ENCODE measurements at places on chromosomes 11 and 22.

GRCh38 chr11:129248618-129249017, 56.5 kb upstream of the ARHGAP32 start:
- no peak for DNase-seq

- no peak for DNase-seq
Observed at GRCh38 chr11:27696961-27697360, 3.3 kb downstream of the BDNF start.

- no peak for DNase-seq
Observed at GRCh38 chr11:110065189-110065588, 28.0 kb upstream of the ZC3H12C start.

DNA sequence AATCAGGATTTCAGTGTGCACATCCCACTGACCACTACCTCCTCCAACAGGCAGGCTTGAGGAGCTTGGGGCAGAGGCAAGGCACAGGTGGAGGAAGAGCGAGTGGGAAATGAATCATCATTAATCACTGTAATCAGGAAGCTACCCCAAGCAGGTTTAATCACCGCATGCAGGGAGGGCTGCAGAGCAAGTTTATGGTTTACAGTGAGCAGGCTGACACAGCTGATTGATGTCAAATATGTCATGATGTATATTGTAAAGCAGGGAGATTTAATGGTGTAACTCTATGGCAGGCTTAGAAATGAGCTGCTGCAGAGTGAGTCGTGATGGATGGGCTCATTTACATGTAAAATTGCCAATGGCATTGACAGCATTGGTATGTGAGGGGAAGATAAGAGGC, 441.0 kb downstream of the NTM start:
- DNase-seq = no peak

- no peak for DNase-seq
Observed at GRCh38 chr11:110356762-110357671, 60.6 kb upstream of the RDX start.

DNA sequence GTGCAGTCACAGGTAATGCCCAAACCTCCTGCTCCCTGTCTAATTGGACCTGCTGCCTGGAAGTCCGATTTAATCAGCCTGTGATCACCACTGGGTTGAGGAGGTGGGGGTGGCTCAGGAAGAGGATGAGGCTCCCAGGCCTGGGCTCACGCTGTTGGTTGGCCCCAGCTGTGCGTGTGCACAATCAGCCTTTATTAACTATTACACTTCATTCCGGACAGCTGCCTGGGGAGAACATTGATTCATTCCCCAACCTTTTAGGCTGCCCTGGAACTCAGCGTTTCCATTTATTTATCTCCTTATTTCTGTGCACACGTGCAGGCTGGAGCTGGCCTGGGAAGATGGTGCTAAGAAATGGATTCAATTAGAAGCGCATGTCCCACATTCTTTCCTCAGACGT, 123.4 kb downstream of the DSCAML1 start:
- no peak for DNase-seq

DNA sequence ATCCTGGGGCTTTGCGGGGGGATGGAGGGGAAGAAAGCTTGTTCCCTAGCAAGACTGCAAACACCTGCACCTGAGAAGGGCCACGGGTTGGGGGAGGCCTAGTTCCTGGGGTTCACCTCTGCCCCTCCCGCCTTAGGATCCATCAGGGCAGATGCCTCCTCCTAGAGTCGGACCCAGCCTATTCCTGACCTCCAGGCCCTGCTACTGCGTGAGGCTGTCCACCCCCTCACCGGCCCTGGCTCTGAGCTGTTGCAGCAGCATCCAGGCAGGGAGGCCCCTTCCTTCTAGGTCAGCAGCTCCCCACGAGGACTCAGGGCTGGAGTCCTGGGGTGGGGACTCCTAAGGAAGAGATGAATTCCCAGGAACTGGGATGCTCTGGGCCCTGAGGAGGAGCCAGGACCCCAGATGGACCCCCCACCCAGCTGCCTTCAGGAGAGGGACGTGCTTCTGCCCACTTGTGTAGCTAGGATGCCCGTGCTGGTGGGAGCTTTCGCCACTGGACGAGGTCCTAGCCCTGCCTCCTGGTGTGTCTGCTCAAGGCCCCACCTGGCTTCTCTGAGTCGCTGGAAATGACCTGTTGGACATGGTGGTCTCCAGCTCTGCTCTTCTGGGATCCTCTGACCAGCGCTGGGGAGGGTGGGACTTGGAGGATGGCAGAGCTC, 10.3 kb downstream of the MRGPRF start:
- no peak for DNase-seq

- no peak for DNase-seq
Observed at GRCh38 chr22:40051322-40051721, 56.6 kb downstream of the FAM83F start.

DNA sequence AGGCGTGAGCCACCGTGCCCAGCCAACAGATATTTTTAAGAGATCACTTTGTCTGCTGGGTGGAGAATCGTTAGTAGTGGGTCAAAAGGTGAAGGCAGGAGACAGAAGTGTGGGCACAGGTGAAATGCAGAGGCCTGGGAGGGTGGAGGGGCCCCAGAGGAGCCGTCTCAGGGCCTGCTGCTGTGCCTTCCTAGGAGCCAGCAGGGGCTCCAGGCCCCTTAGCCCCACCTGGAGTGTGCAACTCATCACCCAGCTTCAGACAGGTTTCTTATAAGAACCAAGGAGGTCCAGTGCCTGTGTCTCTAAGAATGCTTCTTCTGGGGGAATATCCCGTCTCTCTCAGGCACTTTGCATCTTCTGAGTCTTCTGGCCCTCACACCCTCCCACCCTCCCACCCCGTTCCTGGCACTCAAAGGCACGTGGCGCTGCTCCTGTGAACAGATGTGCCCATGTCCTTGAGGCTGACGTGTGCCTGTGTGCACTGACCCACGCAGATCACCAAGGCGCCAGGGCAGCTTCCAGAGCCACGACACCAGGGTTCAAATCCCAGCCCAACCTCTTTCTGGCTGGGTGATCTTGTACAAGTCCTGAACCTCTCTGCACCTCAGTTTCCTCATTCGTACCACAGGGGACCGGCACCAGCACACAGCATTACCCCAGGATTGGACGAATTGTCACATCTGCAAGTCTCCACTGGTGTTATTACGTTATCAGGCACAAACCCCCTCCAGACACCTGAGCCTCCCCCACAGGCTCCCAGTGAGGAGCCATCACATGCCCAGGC, 3.4 kb downstream of the ARSA start:
- no peak for DNase-seq

GRCh38 chr22:42270176-42270509, 310 bp downstream of the TCF20 start:
- peak; percentile 85 for DNase-seq

DNA sequence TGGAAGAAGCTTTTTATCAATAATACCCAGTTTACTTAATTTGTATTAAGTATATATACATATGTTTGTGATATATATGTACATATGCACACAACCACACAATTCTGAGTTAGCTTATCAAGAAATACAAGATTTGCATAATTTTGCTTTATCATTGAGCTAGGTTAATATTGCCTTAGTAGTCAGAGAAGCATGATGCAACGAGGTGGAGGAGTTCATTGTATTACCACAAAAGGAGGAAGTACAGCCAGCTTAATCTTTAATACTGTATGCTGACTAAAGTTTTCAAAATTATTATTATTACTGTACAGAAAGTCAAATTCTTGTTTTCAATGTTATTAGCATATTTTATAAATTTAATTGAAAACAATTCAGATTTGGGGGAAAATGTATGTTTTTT, 278.4 kb upstream of the PDGFD start:
- no peak for DNase-seq

GRCh38 chr22:46531581-46532175, 5.7 kb downstream of the CELSR1 start:
- DNase-seq = no peak

DNA sequence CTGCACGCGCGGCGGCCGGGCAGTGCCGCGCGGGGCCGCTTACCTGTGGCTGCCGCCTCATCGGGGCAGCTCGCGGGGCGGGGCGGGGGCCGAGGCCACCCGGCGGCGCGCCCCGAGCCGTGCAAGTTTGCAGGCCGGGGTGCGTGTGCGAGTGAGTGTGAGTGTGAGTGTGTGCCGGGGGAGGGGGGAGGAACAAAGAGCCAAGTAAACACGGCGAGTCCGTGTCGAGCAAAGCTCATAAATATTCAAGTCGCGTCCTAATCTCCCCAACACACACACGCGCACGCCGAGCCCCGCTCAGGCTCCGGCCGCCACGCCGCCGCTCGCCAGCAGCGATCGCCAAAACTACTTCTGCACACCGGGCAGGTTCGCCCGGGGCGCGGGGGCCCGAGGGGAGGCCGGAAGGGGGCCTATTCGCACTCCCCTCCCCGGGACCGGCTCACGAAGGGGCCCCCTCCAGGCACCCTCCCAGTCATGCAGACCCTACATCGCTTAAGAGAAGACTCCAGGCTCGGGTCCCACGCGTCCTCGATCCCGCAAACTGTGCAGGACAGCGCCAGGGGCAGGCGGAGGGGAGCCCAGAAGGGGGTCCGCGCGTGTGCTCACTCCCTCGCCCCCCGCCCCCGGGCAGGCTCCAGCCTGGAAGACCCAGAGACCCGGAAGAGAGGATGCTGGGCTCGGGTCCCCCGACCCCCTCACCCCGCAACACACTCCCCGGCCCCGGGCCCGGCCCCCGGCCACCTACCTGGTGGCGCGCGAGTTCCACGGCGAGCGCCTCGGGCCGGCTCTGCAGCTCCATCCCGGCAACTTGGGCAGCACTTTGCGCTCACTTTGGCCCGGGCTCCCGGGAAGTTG, 827 bp downstream of the PHF21B start:
- DNase-seq = no peak

DNA sequence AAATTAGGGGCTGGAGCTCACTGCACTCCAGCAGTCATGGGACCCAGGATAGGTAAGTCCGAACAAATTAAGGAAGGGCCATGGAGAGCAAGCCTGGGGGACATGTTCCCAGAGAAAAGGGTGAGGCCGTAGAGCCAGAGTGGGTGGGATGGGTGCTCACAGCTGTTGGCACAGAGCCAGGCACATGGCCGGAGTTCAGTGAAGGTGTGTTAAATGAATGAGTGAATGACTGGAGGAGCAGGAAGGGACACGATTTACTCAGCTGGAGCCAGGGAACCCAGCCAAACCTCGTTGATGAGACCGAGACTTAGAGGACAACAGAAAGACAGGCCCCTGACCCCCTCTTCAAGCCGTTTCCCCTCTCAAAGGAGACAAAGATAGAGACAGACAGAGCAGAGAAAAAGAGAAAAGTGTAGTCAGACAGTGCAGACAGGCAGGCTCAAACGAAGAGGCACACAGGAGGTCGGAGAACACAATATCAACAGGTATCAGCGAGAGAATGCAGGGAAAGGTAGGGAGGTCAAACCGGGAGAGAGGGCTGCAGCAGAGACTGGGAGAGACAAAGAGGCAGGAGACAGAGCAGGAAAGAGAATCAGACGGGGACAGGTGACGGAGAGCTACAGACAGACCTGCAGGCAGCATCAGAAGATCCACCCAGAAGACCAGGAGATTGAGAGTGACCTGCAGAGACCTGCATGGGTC, 590 bp downstream of the SLCO2B1 start:
- DNase-seq = no peak

DNA sequence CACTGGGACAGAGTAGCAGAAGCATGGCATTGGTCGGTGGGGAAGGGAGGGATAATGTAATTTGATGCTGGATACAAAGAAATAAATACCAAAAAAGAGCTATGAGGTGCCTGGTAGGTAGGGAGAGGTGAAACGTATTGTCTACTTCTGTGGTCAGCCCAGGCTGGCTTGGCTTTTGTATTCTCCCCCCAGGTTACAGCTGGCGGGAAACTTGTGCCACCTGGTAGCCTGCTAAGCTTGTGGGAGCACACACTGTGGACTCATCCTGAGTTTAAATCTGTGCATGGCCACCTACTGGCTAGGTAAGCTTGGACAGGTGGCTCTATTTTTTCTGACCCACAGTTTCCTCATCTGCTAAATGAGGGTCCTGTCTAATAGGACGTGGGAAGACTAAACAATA, 165.2 kb upstream of the E2F8 start:
- DNase-seq = no peak

GRCh38 chr11:76794371-76795289, 11.5 kb downstream of the TSKU start:
- no peak for DNase-seq

DNA sequence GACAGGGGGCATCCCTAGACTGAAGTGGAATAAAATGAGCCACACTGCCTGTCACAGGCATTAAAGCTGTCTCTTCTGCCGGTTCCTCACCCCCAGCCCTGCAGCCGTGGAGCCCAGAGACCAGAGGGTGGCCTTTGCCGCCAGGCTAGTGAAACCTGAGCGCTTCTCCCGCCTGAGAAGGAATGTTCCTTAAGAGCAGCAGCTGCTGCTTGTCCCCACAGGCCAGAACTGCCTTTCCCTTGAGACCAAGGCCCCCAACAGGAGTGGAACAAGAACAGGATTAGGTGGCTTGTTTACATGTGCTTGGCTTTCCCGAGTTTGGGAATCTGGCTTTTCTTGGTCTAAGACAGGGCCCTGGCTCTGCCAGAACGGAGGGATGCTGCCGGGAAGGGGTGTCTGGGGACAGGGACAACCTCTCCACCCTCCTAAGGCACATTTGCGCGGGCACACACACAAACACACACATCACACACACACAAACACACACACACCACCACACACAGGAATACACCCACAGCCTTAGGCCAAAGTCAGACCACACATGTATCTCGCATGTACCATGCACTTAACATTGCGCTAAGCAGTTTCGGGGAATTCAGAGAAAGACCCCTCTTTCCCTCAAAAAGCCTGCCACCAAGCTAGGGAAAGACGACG, 91.8 kb downstream of the FEZ1 start:
- no peak for DNase-seq

DNA sequence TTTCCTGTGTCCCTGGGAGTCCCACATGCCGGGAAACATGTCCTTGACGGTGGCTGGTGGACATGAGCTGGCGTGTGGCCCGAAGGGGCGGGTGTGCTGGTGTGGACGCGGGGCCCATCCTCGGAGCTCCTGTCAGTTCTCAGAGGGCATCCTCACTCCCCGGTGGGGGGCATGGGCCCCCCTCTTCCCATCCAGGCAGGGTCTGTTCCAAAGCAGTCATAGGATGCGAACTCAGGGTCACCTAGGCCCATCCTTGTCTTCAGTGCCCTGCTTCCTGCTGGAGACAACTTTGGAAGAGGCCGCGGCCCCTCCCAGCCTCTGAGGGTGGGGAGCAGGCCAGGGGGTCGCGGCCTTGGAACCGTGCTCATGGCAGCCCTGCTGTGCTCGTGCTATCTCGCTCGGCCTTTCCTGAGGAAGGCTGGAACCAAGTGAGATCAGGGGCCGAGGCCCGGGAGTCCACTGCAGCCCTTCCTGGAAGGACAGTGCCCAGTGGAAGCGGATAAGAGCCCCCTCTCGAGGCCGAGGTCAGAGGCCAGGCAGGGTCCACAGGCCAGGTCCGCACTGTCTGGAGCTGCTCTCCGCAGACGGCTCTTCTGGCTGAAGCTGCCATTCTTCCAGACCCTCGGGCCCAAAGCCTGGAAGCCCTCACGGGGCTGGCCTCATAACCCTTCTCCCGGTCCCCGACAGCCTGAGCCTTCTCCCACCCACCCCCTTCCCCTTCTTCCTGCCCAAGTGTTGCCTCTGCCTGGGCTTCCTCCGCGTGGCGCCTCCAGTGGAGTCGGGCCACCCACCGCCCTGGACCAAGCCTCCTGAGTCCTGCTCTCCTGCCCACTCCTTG, 8.7 kb downstream of the GRK2 start:
- DNase-seq = no peak

GRCh38 chr11:91326751-91327150, 897.9 kb upstream of the FAT3 start:
- no peak for DNase-seq

GRCh38 chr22:47021371-47022074, 259.1 kb downstream of the TBC1D22A start:
- DNase-seq = no peak
